Esophagus squamous epithelium (tissue), 5 donors: ENCODE measurements at places on chromosomes 1 and 21. TPM values are rescaled to one million over a fixed set of nuclear protein-coding genes. Genes with fewer than 3 reads are reported as not detected.

DNA sequence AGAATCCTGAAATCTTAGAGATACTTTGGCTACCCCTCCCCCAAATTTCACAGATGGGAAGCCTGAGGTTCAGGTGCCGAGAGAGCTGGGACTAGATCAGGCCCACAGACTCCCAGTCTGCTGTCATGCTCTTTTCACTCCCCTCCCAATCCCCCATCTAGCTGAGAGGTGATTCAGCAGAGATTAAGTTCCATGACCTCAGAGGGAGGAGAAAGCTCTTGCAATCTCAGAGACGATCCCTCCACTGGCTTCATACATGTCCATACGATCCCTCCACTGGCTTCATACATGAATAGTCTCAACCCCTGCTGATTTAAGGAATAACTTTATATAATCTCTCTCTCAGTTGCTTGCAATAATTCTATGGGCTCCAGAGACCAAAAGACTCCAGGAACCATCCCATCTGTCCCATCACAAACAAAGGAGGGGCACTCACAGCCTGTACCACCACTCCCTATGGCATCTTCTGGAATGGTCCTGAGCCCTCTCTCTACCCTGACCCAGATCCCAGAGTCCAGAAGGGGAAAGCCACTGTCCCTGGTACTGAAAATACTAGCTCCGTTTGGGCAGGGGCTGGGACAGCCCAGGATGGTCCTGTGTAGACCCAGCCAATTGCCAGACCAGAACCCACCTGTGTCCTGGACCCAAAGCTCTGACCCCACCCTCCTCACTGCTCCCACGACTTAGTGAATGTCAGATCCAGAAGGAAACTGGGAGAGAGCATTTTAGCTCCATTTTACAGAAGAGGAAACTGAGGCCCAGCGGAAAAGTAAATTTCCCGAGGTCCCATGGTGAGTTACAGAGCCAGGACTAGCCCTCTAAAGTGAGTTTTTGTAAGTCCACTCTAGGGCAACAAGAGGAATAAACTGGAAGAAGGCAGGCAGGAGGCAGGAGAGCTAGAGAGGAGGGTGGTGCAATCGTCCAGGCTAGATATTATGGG is 27.1 kb downstream of the RIMS3 start:
- no peak overlapping the region for H3K4me3 ChIP-seq
- H3K27me3 ChIP-seq = no peaks in the 10 kb centered on the region
- no peaks in the 10 kb centered on the region for H3K4me1 ChIP-seq
- H3K36me3 ChIP-seq = no peaks in the 10 kb centered on the region

DNA sequence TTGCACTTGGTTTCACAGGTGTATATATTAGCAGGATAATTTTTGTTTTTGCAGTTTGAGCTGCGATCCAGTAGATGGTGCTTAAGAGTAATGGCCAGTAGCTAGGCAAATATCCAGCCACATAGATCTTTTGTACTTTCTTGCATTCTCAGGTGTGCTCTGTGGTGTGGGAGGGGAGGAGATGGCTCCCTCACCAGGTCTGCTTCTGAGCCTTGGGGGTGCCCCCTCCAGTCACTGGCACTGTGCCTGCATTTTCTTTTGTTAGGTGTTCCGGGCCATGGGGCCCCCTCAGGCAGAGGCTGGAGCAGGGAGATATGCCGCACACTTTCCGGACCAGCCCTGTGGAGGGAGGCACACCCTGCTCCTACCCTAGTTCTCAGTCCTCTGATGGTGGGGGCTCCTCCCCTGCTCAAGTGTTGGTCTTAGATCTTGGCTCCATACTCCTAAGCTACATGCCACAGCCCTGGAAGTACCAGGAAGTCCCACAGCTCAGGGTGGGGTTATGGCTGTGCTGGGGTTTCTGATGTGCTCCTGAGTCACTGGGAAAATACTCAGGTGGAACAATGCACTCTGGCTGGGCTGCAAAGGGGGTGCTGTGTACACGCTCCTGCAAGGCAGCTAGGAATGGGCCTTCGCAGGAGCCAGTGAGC is 197.6 kb upstream of the DMRTA2 start:
- no peaks in the 10 kb centered on the region for H3K4me1 ChIP-seq
- peak overlapping the region; percentile 80 for H3K27ac ChIP-seq
- no peak for DNase-seq
- no peaks in the 10 kb centered on the region for H3K27me3 ChIP-seq
- H3K4me3 ChIP-seq = peak overlapping the region; percentile 6
- no peaks in the 10 kb centered on the region for H3K36me3 ChIP-seq

GRCh38 chr21:32270748-32271147 is 8.1 kb downstream of the MIS18A start:
- no peaks in the 10 kb centered on the region for H3K27me3 ChIP-seq
- H3K36me3 ChIP-seq = no peaks in the 10 kb centered on the region
- H3K27ac ChIP-seq = no peak overlapping the region
- no peak overlapping the region for H3K4me3 ChIP-seq
- no peaks in the 10 kb centered on the region for H3K4me1 ChIP-seq
- DNase-seq = no peak

GRCh38 chr1:159509440-159510228 is 26.2 kb downstream of the OR10J5 start:
- no peak for DNase-seq
- no peaks in the 10 kb centered on the region for H3K4me1 ChIP-seq
- no peak overlapping the region for H3K4me3 ChIP-seq
- no peak overlapping the region for H3K27ac ChIP-seq

GRCh38 chr1:26582836-26583460 is 53.4 kb downstream of the RPS6KA1 start:
- H3K4me3 ChIP-seq = no peak overlapping the region
- H3K4me1 ChIP-seq = no peaks in the 10 kb centered on the region
- no peak overlapping the region for H3K27ac ChIP-seq
- no peak for DNase-seq
- no peaks in the 10 kb centered on the region for H3K27me3 ChIP-seq

DNA sequence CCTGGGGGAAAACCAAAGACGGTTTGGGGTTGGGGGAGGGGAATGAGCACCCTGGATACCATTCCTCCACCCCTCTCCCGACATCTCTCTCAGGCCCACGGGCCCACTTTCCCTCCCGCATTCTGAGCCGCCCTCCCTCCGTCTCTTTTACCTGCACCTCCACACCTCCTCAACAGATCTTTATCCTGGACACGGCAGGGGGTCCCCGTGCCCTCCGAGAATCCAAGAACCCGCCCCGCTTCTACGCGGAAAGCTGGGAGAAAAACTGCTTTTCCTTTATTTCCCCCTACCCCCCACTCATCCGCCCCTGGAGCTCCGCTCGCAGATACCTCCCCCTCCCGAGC is 108.8 kb downstream of the NAV1 start:
- DNase-seq = no peak
- no peaks in the 10 kb centered on the region for H3K36me3 ChIP-seq
- no peaks in the 10 kb centered on the region for H3K27me3 ChIP-seq
- peaks cover 27% of the 10 kb centered on the region for H3K4me1 ChIP-seq
- H3K27ac ChIP-seq = peak overlapping the region; percentile 82

DNA sequence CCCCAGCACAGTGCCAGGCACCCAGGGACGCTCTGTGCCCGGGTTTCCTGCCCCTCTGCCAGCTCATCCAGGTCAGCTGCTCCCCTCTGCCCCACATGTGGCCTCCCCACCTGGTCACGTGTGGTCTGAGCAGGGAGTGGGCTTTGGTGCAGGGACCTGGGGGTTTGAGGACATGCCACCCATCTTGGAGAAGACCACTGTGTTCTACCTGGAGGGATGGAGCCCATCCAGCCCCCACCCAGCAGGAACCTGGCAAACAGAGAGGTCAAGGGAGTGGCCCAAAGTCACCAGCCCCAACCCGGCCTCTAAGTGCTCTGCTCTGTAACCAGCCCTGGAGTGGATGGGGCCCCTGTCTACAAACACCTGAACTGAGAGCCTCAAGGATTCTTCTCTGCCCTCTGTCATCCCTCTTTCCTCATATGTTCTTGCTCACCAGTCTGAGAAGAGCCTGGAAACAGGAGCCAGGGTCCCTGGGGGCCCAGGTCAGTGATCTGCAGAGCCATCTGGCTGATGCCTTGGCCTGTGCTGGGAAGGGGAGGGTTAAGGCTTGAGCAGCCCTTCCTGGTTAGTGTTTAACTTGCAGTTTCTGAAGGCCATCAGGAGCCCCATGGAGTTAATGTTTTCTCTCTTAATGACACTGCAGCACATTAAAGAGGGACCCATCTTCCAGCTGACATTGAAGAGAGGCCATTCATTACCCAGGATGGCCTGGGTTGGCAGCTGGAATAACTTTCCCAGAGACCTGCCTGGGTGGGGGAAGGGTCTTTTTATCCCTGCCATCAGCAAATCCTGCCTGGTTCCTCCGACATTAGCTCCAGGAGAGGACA is 235.4 kb downstream of the PTPRU start:
- H3K4me3 ChIP-seq = no peak overlapping the region
- no peak overlapping the region for H3K27ac ChIP-seq
- H3K4me1 ChIP-seq = no peaks in the 10 kb centered on the region

GRCh38 chr1:224333309-224333926 is 3.4 kb upstream of the NVL start:
- no peaks in the 10 kb centered on the region for H3K27me3 ChIP-seq
- DNase-seq = no peak
- H3K4me1 ChIP-seq = peaks cover 12% of the 10 kb centered on the region
- H3K27ac ChIP-seq = no peak overlapping the region
- H3K36me3 ChIP-seq = no peaks in the 10 kb centered on the region

Gene PIK3CD
- total RNA-seq = 7.8 TPM

Gene NT5C1A
- not detected for total RNA-seq
